AG04449 (cell line): ENCODE measurements at places on chromosomes 3 and 15.

- no peak for DNase-seq
Measured at GRCh38 chr3:100384733-100385525, 16.0 kb downstream of the TOMM70 start.

DNA sequence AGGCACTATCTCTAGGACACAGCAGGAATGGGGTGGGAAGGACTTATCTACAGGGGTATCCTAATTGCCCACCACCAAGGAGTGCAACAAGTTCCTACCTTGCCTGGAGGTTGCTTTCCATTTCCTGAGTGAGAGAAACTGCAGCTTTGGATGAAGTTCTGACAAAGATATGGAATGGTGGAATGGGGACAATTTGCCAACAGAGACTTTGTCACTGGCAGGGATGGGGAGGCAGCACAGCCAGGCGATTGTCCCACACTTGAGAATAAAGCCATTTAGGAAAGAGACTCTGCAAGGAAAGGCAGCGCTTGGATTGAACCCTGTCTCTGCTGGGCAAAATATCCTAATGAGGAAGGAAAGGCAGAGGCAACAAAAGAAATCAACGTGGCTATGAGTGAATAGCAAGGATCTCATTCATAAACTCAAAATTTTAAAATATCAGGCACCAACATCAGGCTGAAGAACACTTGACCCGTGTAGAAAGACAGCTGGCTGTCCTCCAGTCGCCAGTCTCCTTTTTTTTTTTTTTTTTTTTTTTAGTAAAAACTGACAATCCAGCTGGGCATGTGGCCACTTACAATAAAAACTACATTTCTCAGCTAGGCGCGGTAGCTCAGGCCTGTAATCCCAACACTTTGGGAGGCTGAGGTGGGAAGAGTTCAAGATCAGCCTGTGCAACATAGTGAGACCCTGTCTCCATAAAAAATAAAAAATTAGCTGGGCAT is 31.6 kb upstream of the PDE8A start:
- no peak for DNase-seq

- DNase-seq: no peak
Measured at GRCh38 chr3:3448468-3448867, 269.0 kb upstream of the CRBN start.

DNA sequence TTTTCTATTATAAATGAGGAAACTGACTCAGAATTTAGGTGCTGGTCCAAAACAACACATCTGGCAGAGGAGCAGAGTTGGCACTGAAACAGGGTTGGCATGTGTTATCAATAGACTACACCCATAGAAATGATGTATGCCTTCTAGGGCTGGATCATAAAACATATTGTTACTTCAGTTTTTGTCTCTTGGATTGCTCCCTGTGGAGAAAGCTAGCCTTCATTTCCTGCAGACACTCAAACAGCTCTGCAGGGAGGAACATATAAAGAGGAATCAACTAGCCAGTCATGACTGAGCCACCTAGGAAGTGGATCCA is 507 bp upstream of the MRPL3 start:
- no peak for DNase-seq

GRCh38 chr3:113685956-113686721 is 10.3 kb downstream of the USF3 start:
- peak; percentile 12 for DNase-seq

GRCh38 chr15:59237119-59237855 is 30.6 kb downstream of the LDHAL6B start:
- DNase-seq: no peak

GRCh38 chr15:43763819-43764446 is 12.8 kb downstream of the ELL3 start:
- no peak for DNase-seq

DNA sequence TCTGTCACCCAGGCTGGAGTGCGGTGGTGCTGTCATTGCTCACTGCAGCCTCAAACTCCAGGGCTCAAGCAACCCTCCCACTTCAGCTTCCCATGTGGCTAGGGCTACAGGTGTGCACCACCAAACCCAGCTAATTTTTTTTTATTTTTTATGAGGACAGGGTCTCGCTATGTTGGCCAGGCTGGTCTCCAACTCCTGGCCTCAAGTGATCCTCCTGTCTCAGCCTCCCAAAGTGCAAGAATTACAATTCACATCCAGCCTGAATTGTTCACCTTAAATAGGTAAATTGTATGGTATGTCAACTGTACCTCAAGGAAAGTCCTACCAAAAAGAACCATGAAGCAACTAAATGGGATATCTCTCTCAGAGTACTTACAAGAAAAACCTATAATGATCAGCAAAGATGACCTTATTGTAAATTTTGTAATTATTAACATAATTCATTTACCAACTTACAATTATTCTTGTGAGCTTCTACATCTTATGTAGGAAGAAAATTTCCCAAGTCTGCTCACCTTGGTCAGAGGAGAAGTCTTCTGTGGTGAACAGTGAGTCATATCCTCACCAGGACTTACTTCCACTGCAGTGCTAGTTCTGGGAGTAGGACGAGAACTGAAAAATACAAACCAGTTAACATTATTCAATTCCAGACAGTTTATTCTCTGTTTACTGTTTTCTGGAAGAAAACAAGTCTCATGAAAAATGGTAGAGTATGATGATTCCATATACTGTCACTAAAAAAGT is 54.4 kb downstream of the ULK4 start:
- DNase-seq: peak; percentile 5

DNA sequence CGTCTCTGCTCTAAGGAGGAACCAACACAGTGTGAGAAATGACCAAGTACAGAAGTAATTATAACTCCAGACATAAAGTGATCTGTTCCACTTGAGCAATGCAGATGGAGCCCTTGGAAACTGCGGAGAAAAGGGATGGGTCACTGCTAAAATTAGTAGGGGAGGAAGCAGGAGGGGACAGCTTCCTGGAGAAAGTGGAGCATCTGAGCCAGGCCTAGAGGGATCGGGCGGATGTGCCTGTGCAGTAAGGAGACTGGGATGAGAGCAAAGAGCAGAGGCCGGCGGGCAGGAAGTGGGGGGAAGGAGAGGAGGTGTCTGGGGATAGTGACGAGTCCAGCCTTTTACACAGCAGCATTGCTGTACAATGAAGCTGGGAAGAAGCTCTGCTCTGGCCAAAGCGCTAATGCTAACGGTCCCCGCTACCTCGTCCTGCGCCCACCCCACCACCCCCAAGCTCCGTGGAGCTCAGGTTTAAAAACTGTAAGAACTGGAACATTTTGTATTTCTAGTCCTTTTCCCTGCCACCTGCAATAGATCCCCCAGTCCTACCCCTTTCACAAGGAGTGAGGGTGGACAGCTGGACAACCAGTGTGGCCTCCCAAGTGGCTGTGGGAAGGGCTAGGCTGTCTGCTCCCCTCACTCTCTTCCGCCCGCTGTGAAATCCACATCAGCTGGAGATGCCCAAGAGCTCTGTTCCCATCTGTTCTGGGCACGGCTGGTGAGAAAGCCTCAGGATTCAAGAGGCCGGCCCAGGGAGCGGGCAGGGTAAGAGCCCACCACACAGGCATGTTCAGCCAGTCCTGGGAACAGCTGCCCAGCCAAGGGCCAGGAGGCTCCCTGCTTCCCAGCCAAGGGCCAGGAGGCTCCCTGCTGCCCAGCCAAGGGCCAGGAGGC is 53.0 kb upstream of the HES1 start:
- no peak for DNase-seq

GRCh38 chr3:28836199-28836598 is 444.7 kb upstream of the RBMS3 start:
- no peak for DNase-seq

GRCh38 chr3:181727341-181728032 is 15.8 kb downstream of the SOX2 start:
- no peak for DNase-seq

- DNase-seq: no peak
Measured at GRCh38 chr3:98817547-98818041, 54.5 kb downstream of the ST3GAL6 start.

DNA sequence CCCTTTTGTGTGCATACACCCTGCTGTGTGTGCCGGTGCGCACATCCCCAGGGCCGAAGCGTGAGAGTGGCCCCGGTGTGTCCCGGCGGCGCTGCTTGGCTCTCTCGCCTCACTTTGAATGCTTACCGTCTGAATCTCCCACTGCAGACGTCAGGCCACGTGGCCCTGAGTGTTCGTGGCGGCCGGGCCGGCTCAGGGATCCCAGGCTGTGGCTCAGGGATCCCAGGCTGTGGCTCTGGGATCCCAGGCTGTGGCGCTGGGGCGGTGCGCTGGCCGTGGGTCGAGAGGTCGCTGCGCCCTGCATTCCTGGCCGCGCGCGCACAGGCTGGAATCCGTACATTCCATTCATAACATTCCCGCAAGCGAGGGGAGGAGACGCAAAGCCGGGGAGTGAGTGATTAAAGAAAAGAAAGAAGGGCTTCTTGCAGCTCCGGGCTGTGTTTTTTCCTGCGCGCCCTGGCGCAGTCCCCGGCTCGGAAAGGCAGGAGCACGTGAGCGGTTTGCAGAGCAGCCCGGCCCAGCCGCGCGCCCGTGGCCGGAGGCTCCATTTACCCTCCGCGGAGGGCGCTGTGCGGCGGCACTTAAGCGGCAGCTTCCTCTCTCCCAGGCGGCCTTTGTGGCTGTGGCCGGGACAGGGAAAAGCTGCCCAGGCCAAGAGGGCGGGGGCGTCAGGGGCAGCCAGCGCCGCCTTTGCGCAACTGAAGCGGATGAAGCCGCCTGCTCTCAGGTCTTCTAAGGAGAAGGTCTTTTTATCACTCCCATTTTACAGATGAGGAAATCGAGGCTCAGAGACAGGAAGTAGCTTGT is 87.0 kb upstream of the ALDH1L1 start:
- peak; percentile 75 for DNase-seq

GRCh38 chr3:56190130-56190529 is 278.1 kb downstream of the ERC2 start:
- DNase-seq: no peak
